ENCODE measurements at places on chromosomes 1 and 21.

GRCh38 chr1:180994262-180994661 lies 28.4 kb downstream of the STX6 start:
- DNase-seq = no peak

- DNase-seq = no peak
Observed at GRCh38 chr1:7048395-7048794, 263.1 kb downstream of the CAMTA1 start.

GRCh38 chr1:158814970-158815369 lies 16.2 kb upstream of the MNDA start:
- DNase-seq = no peak

GRCh38 chr1:232954594-232955365 lies 4.4 kb downstream of the NTPCR start:
- DNase-seq = no peak

- no peak for DNase-seq
Observed at GRCh38 chr21:21200939-21201615, 202.9 kb downstream of the NCAM2 start.

- peak; percentile 92 for DNase-seq
Observed at GRCh38 chr1:183281553-183282091, 95.6 kb downstream of the LAMC2 start.

- peak; percentile 12 for DNase-seq
Observed at GRCh38 chr1:168709405-168710363, 19.3 kb downstream of the DPT start.

DNA sequence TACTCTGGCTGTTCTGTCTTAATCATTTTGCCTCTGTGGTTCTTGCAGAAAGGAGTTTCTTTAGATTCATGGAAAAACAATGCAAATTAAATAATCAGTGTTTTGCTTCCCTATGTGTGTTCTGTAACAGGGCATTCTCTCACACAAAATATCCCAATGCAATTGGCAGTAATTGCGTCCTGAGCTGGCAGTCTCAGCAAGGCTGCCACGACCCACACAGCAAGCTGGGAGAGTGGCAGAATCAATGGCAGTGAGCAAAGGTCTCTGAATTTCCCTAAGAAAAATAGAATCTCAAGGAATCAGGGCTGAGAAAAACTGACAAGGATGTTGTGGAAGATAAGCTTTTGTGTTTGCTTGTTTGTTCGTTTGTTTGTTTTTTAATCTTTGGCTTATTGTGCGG lies 198.1 kb upstream of the ST6GALNAC5 start:
- no peak for DNase-seq

DNA sequence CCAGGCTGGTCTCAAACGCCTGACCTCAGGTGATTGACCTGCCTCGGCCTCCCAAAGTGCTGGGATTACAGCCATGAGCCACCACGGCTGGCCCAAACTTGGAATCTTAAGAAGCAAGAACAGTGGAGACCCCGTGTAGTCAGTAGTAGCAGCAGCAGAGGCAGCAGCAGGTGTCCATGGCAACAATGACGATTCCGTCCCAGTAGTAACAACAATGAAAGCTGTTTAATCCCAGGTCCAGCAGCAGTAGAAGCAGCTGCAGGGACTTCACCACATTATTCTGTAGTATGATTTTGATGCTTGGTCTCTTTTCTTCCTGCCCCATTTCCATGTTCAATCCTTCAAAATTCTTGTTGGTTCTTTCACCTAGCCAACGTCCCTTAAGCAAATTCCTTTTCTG lies 69.6 kb upstream of the KCTD3 start:
- no peak for DNase-seq

- DNase-seq = peak; percentile 21
Observed at GRCh38 chr1:99969729-99970621, at the start of gene SLC35A3. Gene SLC35A3 (plus strand): TSS chr1:99969996. CDS start chr1:99993555, 23,559 bp downstream.

DNA sequence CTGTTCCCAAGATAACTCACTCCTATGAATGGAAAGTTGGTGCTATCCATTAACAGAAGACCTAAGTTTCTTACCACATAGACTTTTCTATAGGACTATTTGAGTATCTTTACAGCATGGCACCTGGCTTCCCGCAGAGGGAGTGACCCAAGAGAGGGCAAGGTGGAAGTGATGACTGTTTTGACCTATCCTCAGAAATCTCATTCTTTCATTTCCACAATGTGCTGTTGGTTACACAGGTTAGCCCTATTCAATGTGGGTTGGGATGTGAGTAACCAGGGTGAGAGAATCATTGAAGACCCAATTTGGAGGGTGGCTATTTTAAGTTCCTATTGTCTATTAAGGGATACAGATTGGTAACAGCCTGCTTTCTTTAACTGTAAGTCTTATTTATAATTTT lies 38.3 kb upstream of the NEXN start:
- DNase-seq = no peak

- no peak for DNase-seq
Observed at GRCh38 chr21:24486973-24487372, 1120.3 kb downstream of the MRPL39 start.

GRCh38 chr1:51439053-51439452 lies 80.0 kb downstream of the EPS15 start:
- no peak for DNase-seq

DNA sequence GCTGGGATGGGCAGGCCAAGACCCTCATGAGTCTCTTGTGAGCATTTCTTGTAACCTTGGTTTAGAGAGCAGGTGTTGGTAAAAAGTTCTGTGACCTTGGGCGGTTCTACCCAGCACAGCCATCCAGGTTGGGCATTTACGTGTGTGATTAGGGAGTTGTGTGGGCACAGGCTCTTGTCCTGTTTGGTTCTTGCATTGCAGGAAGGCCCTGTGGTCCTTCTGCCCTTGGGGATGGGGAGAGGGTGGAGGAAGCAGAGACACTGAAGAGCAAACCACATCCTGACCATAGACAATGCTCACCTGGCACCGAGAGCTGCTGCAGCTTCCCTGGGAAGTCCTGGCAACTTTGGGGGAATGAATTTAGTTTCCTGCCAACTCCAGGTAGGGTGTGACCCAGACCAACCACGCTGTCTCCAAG lies 25.6 kb downstream of the RNF187 start:
- DNase-seq = no peak

GRCh38 chr1:179840107-179840506 lies 37.5 kb downstream of the TOR1AIP2 start:
- no peak for DNase-seq

- no peak for DNase-seq
Observed at GRCh38 chr1:36639461-36639860, 156.7 kb upstream of the CSF3R start.

DNA sequence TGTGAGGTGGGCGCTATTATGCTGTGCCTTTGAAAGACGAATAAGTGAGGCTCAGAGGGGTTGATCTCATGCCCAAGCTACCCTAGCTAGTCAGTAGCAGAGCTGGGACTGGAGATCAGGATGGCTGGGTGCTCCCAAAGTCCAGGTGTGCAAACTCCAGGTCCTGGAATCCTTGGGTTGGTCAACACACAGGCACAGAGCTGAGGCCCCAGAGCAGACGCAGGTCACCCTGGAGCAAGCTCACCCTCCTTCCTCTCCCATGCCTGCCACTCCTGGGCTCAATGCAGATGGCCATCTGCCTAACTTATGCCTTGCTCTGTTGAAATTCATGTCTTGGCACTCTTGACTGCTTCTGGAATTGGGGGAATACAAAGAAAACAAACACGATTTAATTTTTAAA lies 587.2 kb downstream of the PTPRU start:
- no peak for DNase-seq

All from fibroblast of the conjunctiva (primary cell).